Suppressor macrophage (primary cell): ENCODE measurements at places on chromosomes 16 and 17.

GRCh38 chr17:8012996-8013640 is 10.7 kb downstream of the GUCY2D start:
- peak; percentile 48 for DNase-seq

DNA sequence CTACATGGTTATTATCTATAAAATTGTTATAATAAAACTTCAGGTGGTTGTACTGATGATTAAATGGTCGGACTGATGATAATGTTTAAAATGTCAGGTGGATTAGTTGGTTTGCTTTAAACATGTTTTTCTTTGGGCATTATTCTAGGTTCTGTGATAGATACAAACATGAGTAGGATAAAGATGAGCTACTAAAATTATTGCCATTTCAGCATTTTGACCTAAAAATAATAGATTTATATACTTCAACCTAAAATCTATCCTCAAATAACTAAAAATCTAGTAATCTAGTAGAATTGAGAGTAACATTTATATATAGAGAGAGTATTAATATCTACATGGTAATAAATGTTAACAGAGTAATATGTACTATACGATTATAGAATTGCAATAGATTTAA is 241.7 kb upstream of the CDH8 start:
- DNase-seq, result no peak

DNA sequence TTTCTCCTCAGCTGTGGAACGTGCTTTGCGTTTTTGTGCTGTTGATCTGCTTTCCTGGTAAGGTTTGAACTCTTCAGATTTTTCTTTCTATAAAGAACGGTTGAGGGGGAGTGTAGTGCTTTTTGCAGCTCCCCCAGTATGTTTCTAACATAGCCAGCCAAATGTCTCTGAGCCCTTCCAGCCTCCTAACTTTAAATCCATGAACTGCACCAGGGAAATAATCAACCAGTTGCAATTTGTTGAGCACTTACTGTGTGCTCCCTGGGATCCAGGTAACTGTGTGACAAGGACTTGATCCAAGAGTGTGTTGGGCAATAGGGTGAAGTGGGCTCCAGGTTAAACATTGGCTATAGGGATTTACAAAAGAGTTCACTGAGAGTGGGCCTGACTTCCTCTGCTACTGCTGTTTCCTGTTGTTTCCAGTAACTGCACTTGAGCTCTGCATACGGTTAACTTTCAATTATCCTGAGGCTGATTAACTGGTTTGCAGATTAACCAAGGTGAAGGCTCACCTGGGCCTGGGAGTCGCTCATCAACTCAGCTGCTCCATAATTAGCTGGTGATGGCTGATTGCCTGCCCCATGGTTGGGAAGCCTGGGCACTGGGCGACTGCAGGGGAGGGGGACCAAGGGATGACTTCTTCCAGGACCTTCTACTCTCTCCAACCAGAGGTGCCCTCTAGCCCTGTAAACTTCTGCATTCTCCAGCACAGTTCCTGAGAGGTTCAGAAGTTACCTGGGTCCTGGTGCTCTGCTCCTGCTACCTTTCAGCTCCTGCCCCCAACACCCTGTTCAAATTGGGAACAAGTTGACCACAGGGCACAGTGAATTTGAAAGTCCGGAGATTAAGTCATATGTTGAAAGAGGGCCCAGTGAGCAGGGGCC is 19.5 kb downstream of the HLF start:
- DNase-seq, result no peak

GRCh38 chr17:17783116-17783824 is 53.5 kb downstream of the SREBF1 start:
- no peak for DNase-seq
